ENCODE measurements at places on chromosomes 1 and 21. TPM values are rescaled to one million over a fixed set of nuclear protein-coding genes. Genes with fewer than 3 reads are reported as not detected.

The PROK1 gene
- 70.6 TPM for total RNA-seq

DNA sequence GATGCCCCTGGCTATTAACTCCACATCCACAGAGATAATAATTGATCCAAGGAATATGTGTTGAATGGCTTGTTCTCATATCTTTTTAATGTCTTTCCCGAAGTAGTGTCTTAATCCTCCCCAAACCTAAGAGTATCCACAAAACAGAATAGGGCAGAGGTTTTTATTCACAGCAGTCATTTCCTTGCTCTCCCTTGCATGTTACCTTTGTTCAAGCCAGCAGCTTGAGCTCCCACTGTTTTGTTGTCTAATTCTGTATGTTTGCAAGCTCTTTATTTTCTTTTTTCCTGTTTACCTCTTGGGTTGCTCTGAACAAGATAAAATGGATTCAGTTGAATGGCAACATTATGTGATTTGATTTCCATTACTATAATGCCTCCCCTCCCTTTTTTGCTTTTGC, 308.6 kb upstream of the ZP4 start:
- H3K4me3 ChIP-seq = no peak overlapping the region
- no peaks in the 10 kb centered on the region for H3K36me3 ChIP-seq
- no peak overlapping the region for H3K27ac ChIP-seq
- DNase-seq = no peak

GRCh38 chr1:9996624-9997582, at the start of gene RBP7:
RBP7 (plus strand) TSS chr1:9997228; CDS start chr1:9997259, 31 bp downstream.
- peak within 1 kb of the TSS; percentile 44 for H3K4me3 ChIP-seq
- peaks cover 8% of the 10 kb centered on the region for H3K4me1 ChIP-seq
- no peaks in the 10 kb centered on the region for H3K27me3 ChIP-seq
- peak; percentile 17 for DNase-seq
- no peaks in the 10 kb centered on the region for H3K36me3 ChIP-seq

- no peak for DNase-seq
- no peak overlapping the region for H3K4me3 ChIP-seq
- H3K27me3 ChIP-seq = no peaks in the 10 kb centered on the region
- H3K36me3 ChIP-seq = no peaks in the 10 kb centered on the region
Measured at GRCh38 chr1:176801514-176802020, 338.6 kb downstream of the PAPPA2 start.

DNA sequence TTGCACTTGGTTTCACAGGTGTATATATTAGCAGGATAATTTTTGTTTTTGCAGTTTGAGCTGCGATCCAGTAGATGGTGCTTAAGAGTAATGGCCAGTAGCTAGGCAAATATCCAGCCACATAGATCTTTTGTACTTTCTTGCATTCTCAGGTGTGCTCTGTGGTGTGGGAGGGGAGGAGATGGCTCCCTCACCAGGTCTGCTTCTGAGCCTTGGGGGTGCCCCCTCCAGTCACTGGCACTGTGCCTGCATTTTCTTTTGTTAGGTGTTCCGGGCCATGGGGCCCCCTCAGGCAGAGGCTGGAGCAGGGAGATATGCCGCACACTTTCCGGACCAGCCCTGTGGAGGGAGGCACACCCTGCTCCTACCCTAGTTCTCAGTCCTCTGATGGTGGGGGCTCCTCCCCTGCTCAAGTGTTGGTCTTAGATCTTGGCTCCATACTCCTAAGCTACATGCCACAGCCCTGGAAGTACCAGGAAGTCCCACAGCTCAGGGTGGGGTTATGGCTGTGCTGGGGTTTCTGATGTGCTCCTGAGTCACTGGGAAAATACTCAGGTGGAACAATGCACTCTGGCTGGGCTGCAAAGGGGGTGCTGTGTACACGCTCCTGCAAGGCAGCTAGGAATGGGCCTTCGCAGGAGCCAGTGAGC, 197.6 kb upstream of the DMRTA2 start:
- H3K4me3 ChIP-seq = no peak overlapping the region
- H3K4me1 ChIP-seq = no peaks in the 10 kb centered on the region
- H3K27ac ChIP-seq = no peak overlapping the region
- DNase-seq = no peak

DNA sequence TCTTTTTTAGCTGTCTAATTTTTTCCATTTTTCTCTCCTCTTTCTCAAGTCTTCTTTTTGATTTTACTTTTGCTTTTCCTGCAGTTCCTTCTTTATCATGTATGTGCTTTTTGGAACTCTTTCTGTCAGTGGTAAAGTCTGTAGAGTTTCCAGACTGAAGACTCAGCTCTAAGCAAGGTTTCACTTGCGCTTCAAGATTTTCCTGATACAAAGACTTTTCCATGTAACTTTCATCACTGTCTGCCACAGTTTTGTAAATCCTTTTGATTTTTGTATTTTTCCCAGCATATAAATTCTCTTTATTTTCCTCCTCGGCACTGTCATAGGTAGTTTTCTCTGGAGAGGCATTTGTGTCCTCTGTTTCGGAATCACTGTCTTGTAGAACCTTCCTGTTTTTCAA, 5.5 kb downstream of the CLSPN start:
- H3K4me3 ChIP-seq = no peak overlapping the region
- DNase-seq = no peak
- H3K27ac ChIP-seq = no peak overlapping the region
- H3K36me3 ChIP-seq = no peaks in the 10 kb centered on the region
- H3K27me3 ChIP-seq = no peaks in the 10 kb centered on the region

DNA sequence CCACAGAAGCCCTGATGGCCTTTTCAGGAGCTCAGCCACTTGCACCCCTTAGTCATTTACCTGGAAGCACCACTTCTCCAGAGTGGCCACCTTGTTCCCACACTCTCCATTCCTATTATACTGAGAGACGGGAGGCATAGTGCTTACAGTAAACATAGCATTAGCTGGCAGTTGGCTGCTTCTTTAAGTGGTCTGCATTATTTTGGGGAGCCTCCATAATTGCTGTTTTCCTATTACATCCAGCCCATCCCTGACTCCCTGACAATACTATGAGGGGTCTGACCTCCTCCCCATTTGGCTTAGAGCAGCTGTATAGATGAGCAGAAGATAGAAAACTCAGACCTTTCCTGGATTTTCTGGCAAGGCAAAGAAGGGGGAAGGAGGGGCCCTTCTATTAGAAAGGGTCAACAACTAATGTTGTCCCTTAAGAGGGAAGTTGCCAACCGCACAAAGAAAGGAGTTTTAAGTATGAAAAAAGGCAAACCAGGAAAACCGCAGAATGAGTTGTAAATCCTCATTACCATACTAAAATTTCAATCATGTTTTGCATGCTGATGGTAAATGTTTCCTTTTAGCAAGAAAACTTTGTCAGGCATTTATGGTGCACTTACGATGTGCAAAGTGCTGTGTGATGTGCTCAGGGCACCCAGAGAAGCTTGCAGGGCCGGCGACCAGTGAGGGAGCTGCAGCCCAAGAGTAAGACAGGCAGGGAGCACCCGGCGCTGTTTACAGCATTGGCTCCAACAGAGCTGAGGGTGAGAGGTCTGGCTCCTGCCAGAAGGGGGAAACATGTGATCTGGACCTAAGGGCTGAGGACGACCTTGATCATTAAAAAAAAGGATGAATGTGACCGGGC, 167.3 kb downstream of the ZZZ3 start:
- H3K27ac ChIP-seq = no peak overlapping the region
- no peaks in the 10 kb centered on the region for H3K36me3 ChIP-seq
- no peak overlapping the region for H3K4me3 ChIP-seq
- no peaks in the 10 kb centered on the region for H3K27me3 ChIP-seq
- H3K4me1 ChIP-seq = peaks cover 12% of the 10 kb centered on the region
